ENCODE measurements at places on chromosomes 3 and 15.

DNA sequence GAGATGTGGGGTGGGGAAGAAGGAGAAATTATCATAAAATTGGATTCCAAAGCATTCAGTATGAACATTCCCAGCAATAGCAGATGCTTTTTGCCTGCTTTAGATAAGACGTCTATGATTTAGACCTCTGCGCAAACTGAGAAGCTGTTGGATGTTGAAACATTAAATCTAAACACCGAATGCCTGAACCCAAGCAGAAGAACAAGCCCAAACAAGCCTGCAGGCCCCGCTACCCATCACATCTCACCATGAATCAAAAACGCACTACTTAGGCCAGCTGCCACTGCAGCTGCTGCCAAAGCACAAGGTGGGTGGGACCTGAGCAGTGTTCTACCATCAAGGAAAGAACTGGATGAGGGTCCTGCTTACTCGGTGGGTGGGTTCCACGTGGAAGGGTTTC, 24.4 kb upstream of the THBS1 start:
- no peak for DNase-seq

GRCh38 chr15:39040861-39041260, 476.2 kb upstream of the RASGRP1 start:
- no peak for DNase-seq

- DNase-seq: peak; percentile 97
Observed at GRCh38 chr3:138594150-138594934, at the start of gene CEP70. Gene CEP70, minus strand, starts transcription at chr3:138594260. Its CDS starts 21,333 bp downstream, at chr3:138572927.

- DNase-seq: peak; percentile 55
Observed at GRCh38 chr15:34753236-34753894, 1.4 kb downstream of the GJD2 start.

- no peak for DNase-seq
Observed at GRCh38 chr3:89628856-89629670, 521.6 kb downstream of the EPHA3 start.

DNA sequence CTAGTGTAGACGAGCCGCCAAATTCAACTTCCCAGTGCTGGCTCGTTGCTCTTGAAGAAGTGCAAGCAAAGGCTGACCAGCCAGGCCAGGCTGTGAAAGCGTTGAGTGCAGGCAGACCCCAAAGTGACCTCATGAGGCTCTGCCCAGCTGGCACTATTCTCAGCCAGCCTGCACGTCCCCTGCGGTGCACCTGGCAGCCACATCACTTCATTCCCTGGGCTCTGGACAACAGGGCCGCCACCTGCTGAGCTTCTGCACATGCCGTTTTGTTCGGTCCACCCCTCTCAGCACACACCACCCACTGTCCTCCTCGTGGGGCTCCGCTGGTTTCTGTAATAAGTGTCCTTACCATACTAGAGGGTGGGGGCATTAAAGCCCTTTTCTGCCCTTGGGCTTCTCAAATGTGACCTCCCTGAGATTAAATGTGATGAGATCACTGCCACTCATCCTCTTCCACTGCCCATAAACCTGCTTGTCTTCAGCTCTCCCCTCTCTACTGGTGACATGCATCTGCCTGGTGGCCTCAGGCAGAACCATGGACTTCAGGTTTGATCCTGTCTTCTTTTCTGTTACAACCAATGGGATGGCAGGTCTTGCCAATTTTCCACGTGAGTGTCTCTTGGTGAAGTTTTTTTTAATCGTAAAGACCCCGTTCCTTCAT, 6.1 kb downstream of the RASGRF1 start:
- DNase-seq: no peak

DNA sequence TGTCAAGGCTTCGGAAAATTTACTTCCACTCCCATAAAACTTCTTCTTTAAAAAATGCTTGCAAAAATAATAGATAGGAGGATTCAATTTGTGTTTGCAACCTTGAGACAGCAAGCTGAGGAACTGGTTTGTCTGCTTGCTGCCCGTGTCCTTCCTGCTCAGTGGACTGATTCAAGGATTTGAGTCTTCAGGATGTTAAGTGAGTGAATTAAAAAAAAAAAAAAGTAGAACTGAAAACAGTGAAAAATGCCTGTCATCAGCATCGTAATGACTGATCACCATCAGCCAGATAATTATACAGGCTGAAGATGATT, 453.7 kb downstream of the FGF12 start:
- DNase-seq: peak; percentile 5

GRCh38 chr3:55030938-55031337, 103.1 kb upstream of the LRTM1 start:
- DNase-seq: no peak

DNA sequence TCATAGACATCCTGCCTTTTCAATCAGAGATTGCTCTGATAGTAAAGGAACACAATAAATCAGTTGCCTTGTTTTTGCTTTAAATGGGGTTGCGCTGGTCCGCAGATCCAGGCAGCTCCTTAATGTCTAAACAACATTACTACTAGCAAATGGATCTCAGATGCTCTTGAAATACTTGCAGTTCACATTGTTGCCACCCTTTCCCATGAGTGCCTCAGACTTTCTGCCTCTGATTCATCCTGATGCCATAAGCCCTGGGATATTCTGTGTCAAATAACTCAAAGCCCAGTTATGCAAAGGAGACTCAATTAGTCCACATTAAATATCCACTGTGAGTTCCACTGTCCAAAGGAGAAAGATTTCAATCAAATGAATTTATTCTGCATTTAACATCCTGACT, 196.7 kb downstream of the PLCH1 start:
- peak; percentile 73 for DNase-seq

DNA sequence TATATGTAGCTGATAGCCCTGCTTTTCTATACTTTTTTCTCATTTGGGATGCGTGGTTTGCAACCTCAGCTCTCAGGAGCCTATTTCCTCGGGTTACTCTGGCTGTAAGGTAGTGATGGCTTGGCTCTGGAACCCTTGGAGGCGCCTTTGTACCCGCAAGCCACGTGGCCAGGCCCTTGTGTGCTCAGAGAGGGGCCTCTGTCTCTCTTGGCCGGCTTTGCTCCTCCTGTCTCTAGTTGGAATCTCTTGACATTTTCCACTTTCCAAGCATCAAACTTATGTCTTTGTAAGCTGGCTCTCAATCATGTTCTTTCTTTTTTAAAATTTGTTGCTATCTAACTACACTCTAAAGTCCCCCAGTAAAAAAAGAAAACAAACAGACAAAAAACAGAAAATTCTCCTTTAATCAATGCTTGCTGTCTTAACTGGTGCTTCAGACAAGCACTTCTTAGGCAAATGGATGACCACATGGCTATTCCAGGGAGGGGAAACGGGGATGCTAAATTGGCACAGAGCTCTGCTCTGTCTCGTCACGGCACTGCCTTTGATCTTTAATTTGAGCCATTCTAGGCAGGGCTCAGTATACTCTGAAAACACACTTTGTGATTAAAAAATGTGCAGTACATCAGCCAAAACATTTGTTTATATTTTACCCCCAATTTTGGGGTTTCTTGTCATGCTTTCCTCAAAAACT, 180.4 kb upstream of the NR2E3 start:
- DNase-seq: no peak

DNA sequence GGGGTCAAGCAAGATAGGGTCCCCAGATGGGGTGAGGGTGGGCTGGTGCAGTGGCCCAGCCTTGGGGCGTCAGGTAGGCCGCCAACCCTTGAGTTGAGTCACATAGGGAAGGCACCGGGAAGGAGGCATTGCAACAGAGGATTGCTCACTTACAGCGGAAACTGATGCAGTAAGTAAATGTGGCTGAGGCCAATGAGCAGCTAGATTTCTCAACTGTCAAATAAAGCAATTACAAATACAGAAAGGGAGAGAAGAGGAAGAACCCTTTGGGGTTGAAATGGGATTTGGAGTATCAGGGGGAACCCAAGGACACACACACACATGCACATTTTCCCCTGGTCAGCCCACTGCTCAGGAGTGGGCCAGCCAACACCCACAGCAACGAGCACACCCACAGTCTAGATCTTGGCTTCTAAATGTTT, 44.0 kb downstream of the CHSY1 start:
- no peak for DNase-seq

DNA sequence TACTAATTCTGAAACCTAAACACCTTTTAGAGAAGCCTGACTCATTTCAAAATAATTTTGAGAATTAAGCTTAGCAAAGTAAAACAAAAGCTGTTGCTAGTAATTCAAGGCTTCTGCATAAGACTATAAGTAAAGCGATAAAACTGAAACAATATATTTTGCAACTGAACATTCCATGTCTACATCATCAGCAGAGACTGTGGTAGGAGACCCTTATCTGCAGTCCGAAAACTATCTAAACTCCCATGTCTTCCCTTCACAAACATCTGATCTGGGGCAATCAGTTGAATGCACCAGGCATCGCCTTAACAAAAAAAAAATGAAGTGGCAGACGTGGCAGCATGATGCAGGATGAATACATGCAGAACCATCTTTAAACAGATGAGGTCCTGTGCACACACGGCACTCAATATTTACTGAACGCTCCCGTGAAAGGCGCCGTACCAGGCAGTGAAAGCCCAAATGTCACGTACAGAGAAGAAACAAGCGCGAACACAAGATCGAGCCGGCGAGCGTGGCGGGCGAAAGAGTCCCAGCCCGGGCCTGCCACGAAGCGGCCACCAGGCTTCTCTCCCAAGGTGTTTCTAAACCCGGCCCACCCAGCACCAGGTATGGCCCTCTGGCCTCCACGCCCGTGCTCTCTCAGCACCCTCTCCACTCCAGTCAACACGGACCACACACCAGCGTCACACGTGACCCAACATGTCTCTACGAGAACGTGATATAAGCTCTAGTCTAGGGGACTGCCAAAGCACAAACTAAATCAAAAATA, 63.0 kb downstream of the CHSY1 start:
- peak; percentile 57 for DNase-seq

DNA sequence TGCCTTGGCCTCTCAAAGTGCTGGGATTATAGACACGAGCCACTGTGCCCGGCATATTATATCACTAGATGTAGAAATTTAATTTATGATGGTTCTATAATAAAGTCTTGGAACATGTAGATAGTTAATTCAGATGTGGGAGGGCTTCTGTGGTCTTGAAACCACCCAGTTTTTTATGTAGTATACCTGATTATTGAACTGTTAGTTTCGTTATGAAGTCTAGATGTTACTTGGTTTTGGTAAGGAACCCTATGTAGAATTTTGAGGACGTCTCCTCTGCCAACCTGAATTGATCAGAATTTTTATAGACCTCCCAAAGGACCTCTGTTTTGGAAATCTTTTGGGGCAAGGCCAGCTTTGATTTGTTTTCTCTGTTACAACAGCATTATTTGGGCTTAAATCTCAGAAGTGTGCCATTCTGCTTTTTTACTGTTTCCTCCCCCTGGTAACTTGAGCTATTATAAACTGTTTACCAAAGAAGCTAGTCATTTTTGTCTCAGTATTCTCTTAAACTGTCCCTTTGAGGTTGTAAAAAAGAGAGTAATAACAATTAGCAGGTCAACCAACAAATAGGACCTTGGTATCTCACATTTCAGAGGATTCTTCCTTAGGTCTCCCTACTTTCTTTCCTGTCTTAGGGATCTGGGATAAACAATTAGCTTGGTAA, 20.8 kb downstream of the AKAP13 start:
- no peak for DNase-seq

DNA sequence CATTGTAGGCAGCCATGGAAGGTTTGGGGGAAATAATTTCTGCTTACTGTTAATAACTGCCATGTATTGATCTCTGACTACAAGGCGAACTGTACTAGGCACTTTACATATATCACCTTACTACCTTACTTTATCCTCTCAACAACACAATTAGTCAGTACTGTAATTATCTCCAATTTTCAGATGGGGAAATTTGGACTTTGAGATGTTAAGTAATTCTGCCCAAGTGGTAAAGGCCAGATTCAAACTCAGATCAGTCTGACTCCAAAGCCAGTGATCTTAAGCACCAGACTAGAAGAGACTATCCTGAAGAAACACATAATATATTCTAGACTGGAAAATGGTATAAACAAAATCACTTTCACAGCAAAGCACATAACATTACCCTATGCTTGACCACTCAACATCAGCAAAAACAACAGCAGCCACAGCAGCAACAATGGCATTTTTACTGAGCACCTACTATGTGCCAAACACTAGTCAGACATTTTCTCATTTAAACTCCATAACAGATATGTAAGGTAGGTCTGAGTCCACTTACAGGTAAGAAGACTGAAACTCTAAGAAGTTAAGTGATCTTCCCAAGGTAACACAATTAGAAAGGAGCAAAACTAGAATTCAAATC, 13.1 kb downstream of the MTHFS start:
- DNase-seq: no peak

DNA sequence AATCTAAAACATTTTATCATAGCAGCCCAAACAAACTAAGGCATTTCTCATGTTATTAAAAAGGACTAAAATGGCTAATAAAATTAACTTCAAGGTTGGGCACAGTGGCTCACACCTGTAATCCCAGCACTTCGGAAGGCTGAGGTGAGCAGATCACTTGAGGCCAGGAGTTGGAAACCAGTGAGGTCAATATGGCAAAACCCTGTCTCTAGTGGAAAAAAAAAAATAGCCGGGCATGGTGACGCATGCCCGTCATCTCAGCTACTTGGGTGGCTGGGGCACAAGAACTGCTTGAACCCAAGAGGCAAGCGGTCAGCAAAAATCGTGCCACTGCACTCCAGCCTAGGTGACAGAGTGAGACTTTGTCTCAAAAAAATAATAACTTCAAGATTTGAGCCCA, 110.2 kb downstream of the NR2E3 start:
- DNase-seq: no peak

- DNase-seq: peak; percentile 54
Observed at GRCh38 chr3:143120716-143121240, 1.2 kb downstream of the CHST2 start.

DNA sequence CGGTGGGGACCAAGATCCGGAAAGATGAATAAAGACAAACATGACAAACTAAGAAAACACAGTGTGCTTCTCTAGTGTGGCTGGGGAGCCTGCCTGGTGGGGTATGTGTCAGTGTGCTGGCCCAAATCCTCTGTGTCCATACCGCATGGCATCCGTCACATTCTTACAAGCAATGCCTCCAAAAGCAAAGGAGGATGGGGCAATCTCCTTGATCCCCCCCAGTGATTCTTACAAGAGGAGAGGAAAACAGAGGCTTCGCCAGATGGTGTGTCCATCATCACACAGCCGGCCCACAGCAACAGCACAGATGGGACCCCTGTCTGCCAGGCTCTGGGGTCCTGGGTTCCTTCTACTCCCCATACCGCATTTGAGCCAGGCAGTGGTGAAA, 558 bp upstream of the IL17RC start:
- no peak for DNase-seq

GRCh38 chr15:59327942-59328341, 44.7 kb downstream of the MYO1E start:
- DNase-seq: no peak

GRCh38 chr3:113783463-113783862, 36.6 kb downstream of the ATP6V1A start:
- DNase-seq: peak; percentile 76

Measured in kidney tubule cell (primary cell).